ENCODE measurements at places on chromosomes 3 and 15.

- DNase-seq, result no peak
These were observed 23.0 kb downstream of the NANOGP8 start for GRCh38 chr15:35061825-35062737.

DNA sequence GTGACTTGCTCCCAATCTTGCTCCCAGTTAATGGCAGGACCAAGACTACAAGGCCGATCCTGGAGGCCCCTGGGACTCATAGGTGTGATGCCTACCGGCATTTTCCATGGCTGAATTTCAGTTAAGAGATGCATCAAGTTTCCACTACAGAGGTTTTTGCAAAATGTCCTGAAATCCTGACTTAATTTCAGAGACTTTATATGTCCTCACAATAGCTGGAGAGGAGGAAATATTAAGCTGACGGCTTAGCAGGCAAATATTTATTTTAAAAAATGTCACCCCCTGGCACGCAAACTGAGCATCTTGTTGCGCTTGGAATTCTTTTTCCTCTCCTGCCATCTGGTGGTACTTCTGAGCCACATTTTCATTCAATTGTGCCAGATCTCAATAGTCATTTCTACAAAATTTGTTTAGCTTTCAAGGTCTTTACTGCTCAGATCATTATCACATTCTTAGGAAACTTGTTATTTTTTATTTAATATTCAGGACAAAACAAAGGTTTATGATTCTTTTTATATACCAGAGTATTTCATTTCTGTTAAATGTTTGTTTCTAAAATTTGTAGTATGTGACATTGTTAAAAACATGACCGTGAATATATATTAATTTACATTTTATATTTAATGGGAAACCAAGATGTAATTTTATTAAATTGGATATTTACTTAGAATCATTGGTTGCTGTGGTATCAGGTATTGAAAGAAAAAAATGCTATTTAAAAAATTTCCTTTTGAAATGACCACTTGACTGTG lies 189.2 kb upstream of the THRB start:
- DNase-seq, result no peak

GRCh38 chr3:48275287-48276027 lies 34.6 kb downstream of the ZNF589 start:
- DNase-seq, result no peak

DNA sequence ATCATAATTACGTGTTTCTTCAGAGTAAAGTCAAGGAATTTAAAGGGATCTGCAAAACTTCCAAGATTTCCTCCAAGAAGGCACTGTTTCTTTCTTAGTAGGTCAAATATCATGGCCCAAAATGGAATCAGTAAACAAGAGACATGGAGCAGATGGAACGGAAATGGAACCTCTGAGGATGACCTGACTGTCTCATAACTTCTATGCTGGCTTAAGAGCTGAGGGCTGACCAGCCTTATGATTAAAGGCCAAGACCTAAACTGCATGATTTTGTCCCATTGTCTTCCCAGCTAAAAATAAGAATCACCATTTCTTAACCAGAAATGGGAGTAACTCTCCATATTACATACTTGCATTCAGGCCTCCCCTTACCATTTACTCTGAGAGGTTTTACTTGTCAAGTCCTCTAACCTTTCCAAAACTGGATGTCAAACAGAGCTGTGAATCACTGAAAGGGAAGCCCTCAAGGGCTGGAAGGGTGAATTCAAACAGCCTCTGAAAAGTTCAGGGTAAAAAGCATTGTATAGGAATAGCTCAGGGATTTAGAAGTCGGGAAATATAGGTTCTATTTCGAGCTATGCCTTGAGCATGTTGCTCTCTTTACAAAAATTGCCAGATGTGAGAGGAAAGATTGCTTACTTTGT lies 103.7 kb downstream of the MEIS2 start:
- DNase-seq, result no peak

DNA sequence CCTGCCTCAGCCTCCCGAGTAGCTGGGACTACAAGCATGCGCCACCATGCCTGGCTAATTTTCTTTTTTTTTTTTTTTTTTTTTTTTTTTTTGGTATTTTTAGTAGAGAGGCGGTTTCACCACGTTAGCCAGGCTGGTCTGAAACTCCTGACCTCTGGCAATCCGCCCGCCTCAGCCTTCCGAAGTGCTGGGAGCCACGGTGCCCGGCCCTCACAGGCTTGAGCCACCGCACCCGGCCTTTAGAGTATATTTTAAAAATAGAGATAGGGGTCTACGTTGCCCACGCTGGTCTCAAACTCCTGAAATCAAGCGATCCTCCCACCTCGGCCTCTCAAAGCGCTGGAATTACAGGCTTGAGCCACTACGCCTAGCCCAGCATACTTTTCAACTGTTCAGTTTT lies 93.4 kb upstream of the CHD2 start:
- DNase-seq, result no peak

DNA sequence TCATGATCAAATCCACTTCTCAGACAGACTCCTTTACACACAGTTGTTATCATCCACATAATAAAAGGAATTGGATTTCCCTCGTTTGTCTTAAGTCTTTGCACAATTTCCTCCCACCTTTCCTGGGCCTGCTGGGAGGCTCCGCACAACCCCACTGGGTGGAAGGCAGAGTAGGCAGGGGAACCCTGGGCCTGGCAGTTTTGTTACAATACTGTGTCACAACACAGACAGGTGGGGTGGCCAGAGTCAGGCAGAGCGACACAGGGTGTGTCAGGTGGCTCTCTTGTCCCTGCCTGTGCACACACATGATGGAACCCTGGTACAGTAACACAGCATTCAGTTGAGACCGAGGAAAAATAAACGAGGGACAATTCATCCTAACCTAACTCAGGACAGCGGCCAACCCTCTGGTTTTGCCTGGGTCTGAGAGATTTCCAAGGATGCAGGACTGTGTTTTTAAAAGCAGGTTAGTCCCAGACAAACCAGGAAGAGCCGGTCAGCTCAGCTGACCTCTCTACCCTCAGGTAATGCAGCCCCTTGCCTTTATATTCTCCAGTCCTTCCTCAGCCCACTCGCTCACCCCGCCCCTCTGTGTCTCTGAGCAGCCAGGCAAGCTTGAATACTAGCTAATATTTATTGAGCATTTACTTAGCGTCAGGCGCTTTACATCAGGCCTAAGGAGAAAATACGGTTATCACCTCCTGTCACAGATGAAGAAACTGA lies 8.8 kb upstream of the FAM174B start:
- no peak for DNase-seq

GRCh38 chr15:74781431-74782258 lies at the start of gene CSK:
TSS of gene CSK (plus strand) at chr15:74782080. CDS start at chr15:74798298, 16,218 bp downstream.
- peak; percentile 68 for DNase-seq

GRCh38 chr15:60226924-60227323 lies 170.9 kb downstream of the ANXA2 start:
- DNase-seq, result no peak

- no peak for DNase-seq
These were observed 13.9 kb upstream of the USP3 start for GRCh38 chr15:63490345-63491034.

GRCh38 chr3:11784971-11785377 lies 61.7 kb downstream of the TAMM41 start:
- no peak for DNase-seq

- DNase-seq, result no peak
These were observed 67.5 kb downstream of the CHST2 start for GRCh38 chr3:143187111-143187510.

- no peak for DNase-seq
These were observed 13.5 kb upstream of the AADAC start for GRCh38 chr3:151800431-151800830.
